ENCODE measurements at places on chromosomes 12 and 14.

DNA sequence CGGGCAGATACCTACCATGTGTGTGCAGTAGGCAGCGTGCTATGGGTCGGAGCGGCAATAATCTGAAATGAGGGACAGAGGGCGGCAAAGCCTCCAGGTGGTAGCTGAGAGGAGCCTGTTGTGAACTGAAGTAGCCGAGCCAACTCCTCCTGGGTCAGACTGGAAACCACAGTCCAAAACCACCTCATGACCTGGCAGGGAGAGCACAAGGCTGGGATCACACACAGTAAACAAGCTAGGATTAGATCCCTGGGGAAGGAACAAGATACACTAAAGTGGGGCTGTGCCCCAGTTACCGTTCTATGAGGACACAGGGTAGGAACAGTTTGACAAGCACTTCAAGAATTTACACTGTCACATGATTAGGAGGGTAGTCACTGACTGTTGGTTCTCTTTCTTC, 49.0 kb downstream of the AREL1 start:
- DNase-seq = no peak

DNA sequence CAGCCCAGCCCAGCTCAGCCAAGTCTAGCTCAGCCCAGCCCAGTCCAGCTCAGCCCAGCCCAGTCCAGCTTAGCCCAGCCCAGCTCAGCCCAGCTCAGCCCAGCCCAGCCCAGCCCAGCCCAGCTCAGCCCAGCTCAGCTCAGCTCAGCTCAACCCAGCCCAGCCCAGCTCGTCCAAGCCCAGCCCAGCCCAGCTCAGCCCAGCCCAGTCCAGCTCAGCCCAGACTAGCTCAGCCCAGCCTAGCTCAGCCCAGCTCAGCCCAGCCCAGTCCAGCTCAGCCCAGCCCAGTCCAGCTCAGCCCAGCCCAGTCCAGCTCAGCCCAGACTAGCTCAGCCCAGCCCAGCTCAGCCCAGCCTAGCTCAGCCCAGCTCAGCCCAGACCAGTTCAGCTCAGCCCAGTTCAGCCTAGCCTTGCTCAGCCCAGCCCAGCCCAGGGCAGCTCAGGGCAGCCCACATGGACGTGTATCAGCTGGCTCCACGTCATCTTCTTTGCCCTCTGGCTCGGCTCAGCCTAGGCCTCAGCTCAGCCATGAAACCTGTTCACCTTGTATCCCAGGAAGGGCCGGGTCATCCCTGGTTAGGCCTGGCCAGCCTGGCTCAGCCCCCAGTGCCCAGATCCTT, 185.6 kb downstream of the TMEM121 start:
- DNase-seq = no peak

GRCh38 chr14:52918486-52918885, 32.4 kb downstream of the FERMT2 start:
- DNase-seq = peak; percentile 22

- no peak for DNase-seq
Observed at GRCh38 chr14:45253754-45254310, 830 bp upstream of the MIS18BP1 start.

- no peak for DNase-seq
Observed at GRCh38 chr12:53867216-53868012, 71.2 kb upstream of the HOXC13 start.

GRCh38 chr12:28708918-28709371, 440.1 kb upstream of the FAR2 start:
- no peak for DNase-seq

DNA sequence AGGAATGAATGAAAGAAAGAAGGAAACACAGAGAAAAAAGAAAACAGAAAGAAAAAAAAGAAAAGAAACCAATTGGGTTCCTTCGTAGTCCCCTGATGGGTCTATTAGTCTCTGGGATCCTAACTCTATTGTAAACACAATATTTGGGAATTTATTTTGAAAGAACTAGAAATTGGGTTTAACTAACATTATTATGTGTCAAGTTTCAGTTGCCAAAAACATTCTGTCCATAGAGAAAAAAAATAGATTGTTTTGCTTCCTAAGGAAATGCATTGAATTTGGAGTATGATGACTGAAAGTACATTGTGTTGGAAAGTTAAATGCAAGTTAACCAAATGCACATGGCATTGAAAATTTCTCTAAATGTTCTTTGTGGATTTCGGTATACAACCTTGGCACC, 52.8 kb upstream of the PPP1R12A start:
- DNase-seq = no peak

DNA sequence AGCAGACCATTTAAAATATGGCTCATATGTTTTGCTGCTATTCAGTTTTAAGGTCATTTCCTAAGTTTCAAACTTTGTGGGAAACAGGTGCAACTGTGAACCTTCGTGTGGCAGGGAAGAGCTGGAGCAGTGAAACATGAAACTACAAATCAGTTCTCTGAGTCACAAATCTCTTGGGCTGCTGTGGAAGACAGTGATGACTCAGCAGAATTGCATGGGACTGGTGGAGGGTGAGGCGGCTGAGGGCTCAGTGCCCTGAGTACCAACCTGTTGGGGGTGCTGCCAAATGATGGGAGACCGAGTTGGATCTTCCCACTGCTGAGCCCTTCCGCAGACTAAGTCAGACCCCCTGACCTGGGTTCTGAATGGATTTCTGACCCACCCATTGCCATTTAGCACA, 8.4 kb upstream of the CALM1 start:
- DNase-seq = no peak

GRCh38 chr14:89226801-89227495, 190.1 kb downstream of the FOXN3 start:
- no peak for DNase-seq

- DNase-seq = no peak
Observed at GRCh38 chr14:25015761-25016160, 34.2 kb downstream of the STXBP6 start.

- no peak for DNase-seq
Observed at GRCh38 chr12:131473741-131474709, 236.9 kb upstream of the SFSWAP start.

- DNase-seq = no peak
Observed at GRCh38 chr14:92848887-92849286, 54.8 kb downstream of the GOLGA5 start.

GRCh38 chr12:21543151-21543550, 17.1 kb downstream of the SPX start:
- no peak for DNase-seq

- DNase-seq = peak; percentile 57
Observed at GRCh38 chr14:20801726-20802125, 918 bp downstream of the RNASE1 start.

DNA sequence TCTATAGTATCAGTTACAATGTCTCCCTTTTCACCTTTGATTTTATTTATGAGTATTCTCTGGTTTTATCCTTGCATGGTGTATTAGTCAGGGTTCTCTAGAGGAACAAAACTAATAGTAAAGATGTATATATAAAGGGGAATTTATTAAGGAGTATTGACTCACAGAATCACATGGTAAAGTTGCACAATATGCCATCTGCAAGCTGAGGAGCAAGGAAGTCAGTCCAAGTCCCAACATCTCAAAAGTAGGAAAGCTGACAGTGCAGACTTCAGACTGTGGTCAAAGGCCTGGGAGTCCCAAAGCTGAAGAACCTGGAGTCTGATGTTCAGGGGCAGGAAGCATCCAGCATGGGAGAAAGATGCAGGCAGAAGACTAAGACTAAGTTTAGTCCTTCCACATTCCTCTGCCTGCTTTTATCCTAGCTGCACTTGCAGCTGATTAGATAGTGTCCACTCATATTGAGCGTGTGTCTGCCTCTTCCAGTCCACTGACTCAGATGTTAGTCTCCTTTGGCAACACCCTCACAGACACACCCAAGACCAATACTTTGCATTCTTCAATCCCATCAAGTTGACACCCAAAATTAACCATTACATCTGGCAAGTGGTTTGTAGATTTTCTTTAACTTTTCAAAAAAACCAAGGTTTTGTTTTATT, 308.0 kb upstream of the LMO3 start:
- DNase-seq = no peak

DNA sequence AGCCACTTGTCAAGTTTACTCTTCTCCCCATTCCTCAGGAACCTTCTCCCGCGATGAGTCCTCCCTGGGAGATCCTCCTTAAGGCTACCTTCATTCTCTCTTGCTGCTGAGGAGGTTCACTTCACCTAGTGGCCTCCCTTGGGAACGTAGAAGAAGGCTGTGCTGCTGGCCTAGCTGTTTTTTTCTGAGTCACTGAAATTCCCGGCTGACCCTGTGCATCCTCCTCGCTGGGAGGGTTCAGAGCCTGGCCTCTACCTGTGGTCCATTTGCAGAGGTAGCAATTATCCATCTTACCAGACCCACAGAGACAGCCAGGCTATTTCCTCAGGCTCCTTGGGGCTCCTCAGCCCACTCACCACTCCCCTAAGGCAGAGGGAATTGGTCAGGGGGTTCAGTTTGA, 4.6 kb downstream of the KRT82 start:
- no peak for DNase-seq

DNA sequence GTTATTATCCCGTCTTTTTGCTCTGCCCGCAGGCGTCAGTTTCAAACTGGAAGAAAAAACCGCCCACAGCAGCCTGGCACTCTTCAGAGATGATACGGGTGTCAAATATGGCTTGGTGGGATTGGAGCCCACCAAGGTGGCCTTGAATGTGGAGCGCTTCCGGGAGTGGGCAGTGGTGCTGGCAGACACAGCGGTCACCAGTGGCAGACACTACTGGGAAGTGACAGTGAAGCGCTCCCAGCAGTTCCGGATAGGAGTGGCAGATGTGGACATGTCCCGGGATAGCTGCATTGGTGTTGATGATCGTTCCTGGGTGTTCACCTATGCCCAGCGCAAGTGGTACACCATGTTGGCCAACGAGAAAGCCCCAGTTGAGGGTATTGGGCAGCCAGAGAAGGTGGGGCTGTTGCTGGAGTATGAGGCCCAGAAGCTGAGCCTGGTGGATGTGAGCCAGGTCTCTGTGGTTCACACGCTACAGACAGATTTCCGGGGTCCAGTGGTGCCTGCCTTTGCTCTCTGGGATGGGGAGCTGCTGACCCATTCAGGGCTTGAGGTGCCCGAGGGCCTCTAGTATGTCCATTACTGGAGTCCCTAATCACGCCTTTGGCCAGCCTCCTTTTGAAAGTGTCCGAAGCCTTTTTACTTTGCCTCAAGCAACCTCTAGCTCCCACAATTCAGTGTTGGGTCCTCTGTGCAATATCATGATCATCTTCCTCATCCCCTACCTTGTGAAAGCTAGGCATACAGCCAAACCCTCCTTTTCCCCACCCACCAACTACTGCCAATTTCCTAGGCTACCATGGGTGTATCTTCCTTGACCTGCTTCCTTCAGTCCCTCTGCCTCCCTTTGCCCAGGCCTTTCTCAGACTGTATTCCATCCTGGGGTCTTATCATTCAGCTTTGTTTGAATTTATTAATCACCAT, 891 bp downstream of the SPRYD4 start:
- DNase-seq = no peak

- DNase-seq = no peak
Observed at GRCh38 chr12:98295681-98296080, 219.7 kb upstream of the TMPO start.

DNA sequence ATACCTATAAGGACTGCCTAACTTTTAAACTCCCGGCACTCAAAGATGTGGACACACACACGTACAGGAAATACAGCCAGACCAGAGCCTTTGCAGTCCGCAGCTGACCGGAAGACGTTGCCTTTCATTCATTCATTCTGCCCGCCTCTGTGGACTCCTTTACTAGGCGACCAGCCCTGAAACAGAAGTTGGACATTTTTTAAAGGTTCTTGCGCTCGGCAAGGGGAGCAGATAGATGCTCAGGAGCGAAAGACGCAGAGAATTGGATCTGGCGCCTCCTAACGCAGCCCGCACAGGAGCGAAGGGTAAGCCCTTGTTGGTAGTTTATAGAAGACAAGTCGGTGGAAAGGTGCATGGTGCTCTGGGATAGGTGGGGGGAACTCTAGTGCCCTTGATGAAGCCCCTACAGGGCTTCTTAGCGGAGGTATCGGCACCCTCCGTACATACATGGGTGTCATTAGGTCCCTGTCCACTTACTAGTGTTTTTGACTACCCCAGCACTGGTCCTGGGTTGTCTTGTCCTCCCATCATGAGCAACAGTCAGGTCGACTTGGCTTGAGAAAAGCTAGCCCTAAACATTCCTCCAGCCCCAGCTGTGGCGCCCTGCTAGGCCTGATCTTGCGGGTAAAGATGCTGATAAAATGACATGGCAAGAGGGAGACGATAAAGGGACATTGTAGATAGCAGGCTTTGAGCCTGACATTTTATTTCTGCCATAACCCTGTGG, at the start of gene KDM2B:
TSS of gene KDM2B (minus strand) at position 65 of the 727 bp plus-strand sequence. CDS start 112 bp downstream, outside the sequence.
- DNase-seq = peak; percentile 62

DNA sequence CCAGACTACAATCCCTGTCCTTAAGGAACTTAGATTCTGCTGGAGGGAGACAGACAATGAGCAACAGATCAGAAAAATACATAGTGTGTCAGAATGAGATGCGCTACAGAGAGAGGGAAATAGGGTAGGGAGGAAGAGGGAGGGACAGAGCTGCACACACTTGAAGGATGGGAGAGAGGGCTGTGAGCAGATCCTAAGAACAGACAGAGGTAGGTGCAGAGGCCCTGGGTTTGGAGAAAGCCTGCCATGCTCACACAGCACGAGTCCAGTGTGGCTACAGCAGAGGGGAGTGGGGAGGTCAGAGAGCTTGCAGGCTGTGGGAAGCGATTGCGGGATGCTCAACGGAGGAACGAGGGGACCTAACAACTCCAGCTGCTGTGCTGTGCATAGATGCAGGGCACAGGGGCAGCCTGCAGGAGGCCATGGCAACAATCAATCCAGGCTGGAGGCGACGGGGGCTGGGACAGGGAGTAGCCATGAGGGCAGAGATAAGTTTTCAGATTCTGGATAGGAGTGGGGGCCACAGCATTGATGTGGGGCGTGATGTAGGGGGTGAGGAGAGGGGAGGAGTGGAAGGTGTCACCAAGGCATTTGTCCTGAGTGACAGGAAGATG, 20.7 kb downstream of the FAIM2 start:
- no peak for DNase-seq

DNA sequence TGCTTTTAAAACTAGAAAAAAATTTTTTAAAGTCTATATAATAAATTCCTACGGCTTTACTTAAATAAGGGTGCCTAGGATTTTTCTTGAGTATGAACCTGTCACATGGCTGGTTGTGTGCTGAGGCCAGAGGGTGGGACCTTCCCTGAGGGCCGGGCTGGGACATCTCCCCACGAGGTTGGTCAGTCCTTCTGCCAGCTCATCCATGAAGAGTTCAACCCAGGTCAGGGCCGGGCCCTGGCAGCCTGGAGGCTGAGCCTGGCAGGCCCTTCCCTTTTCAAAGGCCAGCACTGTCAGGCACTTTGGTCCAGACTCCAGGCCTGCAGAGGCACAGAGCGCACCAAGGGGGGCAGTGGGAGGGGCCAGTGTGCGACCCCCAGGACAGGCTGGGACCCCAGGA, 31.7 kb downstream of the TNFAIP2 start:
- DNase-seq = peak; percentile 52

- no peak for DNase-seq
Observed at GRCh38 chr12:109890620-109891170, 9.4 kb upstream of the TCHP start.

DNA sequence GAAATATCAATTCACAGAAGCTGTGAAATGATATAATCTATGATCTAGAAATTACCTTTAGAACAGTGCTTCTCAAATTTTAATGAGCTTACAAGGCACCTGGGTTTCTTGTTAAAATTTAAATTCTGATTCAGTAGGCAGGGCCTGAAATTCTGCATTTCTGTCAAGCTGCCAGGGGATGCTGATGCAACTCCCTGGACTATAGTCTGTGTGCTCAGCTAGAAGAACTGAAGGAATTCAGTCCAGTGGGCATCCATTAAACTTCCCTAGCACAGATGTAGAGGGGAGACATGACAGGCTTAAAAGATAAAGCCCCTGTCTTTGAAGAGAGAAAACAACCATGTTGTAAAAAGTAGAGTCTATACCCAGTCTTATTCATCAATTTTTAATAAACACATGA, 441.8 kb downstream of the TMTC2 start:
- no peak for DNase-seq

GRCh38 chr12:89890161-89890560, 181.5 kb upstream of the ATP2B1 start:
- DNase-seq = no peak
